A549 treated with GW870086 at 1 μM for 4 hours (cell line): ENCODE measurements at places on chromosomes 4 and X. TPM values are rescaled to one million over a fixed set of nuclear protein-coding genes. Genes with fewer than 3 reads are reported as not detected.

TNIP2 gene
- total RNA-seq, result 40.5 to 52.9 TPM (median 49.4 TPM) in 5 replicates

DTHD1 gene
- total RNA-seq, result not detected in 5 replicates

RHOXF2 gene
- not detected in 5 replicates for total RNA-seq

STAP1 gene
- not detected in 5 replicates for total RNA-seq

KDM6A gene
- total RNA-seq, result 11.1 to 13.0 TPM (median 11.7 TPM) in 5 replicates

GCNA gene
- 1.5 to 1.9 TPM (median 1.7 TPM) in 5 replicates for total RNA-seq

CPE gene
- total RNA-seq, result 1.8 to 2.0 TPM (median 1.9 TPM) in 5 replicates

GAB3 gene
- total RNA-seq, result 0.83 to 1.2 TPM (median 0.93 TPM) in 5 replicates

CTAG1A gene
- total RNA-seq, result not detected in 5 replicates
